ENCODE measurements at places on chromosomes 7 and 10.

DNA sequence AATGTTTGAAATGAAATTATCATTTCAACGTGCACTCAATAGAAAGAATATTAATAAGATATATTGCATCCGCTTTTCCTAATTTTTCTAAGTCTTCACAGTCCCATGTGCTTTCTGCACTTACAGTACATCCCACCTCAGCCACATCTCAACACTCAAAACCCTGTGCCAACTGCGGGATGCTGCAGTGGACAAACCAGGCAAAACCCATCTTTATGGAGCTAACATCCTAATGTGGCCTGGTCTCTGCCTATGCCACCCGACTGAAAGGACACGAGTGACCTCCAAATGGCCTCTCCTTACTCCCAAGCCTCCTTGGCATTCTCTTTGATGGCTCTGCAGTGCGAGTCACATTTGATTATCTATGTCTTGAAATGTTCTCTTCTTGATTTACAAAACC lies 57.4 kb upstream of the ADRB1 start:
- DNase-seq, result no peak

- DNase-seq, result no peak
Observed at GRCh38 chr7:155053002-155053401, 17.1 kb upstream of the HTR5A start.

GRCh38 chr7:154996101-154996500 lies 6.8 kb downstream of the PAXIP1 start:
- no peak for DNase-seq

GRCh38 chr7:132102942-132103341 lies 473.3 kb downstream of the PLXNA4 start:
- DNase-seq, result no peak

- no peak for DNase-seq
Observed at GRCh38 chr10:125193306-125193877, 33.0 kb upstream of the CTBP2 start.

DNA sequence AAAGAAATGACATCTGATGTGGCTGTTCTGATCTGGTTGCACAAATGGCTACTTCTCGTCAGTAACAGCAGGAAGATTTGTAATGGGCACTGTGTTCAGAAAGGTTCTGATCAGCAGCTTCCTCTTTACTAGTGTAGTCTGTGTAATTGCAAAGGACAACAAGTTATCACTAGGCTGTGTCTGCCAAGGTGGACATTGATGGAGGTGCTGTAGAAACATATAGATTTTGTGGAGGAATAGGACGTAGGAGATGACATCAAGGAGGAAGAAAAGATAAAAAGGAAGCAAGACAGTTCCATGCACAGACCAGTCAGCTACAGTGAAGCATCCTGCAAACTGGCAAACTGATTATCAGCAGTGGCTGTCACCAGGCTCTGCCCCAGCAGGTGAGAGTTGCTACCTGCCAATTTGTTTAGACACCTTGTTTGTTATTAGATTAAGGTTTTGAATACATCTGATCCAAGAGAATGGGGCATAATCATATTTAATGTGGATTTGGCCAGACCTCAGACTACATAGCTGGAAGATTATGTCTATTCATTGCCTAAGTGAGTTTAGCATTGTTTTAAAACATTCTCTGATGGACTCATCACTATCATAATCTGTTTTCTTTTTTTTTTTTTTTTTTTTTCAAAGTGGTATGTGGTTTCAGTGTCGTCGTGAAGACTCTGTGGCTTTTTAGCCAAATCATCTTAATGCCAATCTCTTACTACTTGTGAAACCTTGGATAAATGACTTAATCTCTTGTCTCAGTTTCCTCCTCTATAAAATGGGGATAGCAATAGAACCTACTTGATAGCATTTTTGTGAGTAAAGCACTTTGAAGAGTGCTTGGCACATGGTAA lies 417.9 kb upstream of the LRGUK start:
- DNase-seq, result no peak

DNA sequence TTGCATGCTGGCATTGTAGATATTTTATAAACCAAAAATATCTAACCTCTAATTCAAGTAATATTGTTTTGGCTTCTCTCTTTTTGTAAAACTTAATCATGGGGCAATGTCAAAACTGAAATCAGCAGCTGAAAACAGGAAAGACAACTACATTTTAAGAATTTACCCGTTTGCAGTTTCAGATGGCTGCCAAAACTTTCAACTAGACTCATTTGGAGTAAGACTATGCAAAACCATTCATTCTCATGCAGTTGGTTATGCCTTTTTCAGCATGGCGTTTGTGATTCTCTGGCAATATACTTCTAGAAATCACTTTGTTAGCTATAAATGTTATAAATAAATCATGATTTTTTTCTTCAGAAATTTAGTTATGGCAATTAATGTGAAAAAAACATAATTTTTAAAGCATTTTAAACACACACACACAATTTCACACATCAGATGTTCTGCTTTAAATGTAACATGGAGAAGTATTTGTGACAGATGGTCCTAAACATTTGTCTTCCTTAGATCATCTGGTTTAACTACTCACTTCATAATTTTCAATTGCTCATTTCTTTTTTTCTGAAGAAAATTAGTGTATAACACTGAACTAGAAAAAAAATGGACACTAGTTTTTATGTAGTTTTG lies 116.4 kb downstream of the ITGB8 start:
- DNase-seq, result no peak

DNA sequence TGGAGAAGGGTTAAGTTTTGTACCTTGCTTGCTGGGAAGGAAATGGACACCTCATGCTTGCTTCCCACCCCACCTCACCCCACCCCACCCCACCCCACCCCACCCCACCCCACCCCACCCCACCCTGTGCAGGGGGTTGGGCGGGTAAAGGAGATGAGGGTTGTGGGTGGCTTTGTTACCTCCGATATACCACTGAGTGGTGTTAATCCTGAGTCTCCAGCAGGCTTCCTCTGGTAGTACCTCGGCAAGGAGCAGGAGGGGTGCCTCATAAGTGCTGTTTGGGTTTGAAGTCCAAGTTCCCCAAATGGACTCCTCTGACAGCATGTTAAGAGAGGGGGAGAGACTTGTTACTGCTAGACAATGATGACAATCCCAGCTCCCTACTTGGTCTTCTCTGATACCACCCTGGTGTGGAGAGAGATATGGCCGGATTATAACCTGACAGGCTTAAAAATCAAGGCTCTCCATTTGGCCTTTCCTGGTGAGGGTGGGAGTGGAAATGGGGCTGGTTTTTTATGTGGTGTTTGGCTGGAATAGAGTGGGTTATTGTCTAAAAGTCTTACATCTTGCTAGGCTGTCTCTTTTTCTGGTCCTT lies 11.7 kb downstream of the SAMD8 start:
- DNase-seq, result no peak

- no peak for DNase-seq
Observed at GRCh38 chr10:6514844-6515780, 65.0 kb downstream of the PRKCQ start.

GRCh38 chr7:106054971-106055532 lies 57.1 kb downstream of the SYPL1 start:
- DNase-seq, result no peak

GRCh38 chr7:22192801-22193200 lies 164.2 kb downstream of the RAPGEF5 start:
- no peak for DNase-seq

DNA sequence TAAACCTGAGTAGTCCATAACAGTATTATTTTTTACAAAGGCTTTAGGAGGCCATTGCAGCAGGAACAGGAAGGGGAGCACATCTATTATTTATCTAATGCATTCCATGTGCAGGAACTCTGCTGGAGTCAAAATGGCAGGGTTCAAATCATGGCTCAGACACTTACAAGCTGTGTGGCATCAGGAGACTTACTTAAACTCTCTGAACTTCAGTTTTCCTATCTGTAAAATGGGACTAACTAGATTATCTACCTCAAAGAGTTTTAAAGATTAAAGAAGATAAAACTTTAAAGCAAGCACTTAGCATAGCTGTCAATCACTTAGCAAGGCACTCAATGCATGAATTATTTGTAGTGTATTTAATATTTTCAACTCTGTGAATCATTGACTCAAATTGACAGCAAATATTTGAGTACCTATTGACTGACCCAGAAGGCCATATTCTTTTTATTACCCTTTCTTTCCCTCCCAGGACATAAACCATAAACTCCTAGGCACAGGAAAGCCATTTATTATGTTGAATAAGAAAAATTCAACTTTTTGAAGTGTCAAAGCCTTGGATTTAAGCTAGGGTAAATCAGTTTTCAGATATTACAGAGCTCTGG lies 115.8 kb upstream of the FAM204A start:
- DNase-seq, result no peak

DNA sequence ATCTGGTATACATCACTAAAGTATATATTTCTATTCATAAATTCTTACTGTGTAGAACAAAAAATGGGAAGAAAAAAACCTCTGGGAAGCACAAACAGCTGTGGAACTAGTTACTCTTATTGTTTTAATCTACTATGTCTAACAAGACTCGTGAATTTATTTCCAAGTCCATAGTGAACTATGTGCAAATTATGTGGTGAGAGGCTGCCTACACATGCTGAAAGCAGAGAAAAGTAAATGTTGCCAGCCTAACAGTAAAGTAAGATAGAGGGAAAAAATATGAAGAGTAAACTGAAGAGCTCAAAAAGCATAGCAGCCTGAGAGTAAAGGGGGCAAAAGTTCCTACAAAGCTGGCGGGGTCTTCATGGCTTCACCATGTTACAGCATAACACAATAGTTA lies 3.0 kb downstream of the GDI2 start:
- DNase-seq, result no peak

DNA sequence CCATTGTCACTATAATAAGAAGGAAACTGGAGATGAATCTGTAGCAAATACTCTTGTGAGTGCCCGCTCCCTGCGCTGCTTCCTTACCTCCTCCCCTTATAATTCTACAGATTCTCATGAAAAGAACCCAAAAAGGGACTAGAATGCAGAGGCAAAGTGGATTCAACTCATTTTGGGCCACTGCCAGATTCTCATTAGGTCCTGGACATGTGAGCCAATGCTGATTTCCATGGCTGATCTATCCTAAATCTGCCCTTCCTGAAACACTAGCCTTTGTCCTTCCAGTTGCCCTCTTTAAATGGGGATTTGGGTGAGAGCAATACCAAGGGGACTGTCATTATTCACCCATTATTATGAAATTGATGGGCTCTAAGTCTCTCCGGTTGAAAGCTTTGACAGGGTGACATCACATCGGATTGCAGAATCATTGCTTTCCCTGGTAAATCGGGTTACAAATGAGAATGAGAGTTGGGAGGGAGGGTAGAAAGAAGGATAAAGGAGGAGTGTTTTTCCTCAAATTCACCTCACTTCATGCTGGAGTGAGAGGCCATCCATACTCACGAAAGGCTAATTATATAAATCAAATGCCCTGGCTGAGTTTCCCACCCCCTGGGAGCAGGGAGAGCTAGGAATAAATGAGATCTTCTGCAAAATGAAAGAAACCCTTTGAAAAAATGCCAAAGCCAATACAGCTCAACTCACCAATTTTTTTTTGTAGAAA lies 37.5 kb downstream of the PTN start:
- DNase-seq, result peak; percentile 47

DNA sequence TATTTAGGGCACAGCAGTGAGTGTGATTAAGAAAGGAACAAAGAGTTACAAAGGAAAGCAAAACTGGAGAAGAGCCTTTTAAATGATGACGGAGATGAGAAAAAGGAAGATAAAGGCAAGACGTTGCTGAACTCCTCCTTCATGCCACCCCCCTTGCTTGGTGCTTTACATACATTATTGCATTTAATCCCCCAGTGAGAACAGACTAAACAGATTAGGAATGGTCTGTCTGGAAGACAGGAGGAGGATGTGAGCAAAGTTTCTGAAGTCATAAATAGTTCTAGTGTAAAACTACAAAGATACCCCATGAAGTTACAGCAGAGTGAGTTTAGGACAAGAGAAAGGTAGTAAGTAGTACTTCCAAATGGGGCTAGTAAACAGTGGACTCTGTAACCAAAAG lies 113.5 kb downstream of the PLCE1 start:
- DNase-seq, result no peak

DNA sequence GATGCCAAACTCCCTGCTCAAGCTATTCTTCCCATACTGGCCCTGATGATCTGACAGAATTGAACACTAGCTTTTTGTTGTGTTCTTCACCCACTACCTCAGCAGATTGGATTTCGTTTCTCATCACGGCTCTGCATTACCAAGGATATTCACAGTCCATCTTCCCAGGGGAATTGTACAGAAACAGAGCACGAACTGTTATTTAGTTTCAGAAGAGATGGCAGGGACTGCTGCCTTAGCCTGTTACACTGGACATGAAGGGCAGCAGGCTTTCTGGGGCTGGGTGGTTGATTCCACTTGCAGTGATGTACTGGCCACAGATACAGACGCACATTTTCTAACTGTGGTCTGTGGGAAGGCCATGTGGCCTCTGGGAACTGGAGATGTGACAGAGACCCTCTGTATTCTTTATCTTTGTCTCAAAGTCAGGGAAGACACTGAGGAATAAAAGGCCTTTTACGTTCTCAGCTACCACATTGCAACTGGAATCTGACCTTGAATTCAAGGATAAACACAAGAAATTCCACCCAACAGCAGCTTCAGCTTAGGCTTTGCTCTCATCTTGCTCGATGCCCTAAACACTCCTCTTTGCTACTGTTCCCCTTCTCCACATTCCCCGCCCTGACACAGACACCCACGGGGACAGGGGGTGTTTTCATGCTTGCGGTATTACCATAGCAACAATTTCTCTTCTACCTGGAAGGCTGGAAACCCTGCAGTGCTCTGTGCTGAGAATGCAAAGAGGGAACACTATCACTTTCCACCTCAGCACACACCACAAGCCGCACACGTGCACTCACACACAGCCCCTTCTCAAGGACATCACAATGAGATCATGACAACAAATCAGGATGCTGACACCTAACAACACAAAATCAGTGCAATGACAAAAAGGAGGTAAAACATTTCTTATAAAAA lies 81.7 kb downstream of the RNF216 start:
- DNase-seq, result no peak

GRCh38 chr7:50327443-50327842 lies 22.9 kb downstream of the IKZF1 start:
- DNase-seq, result no peak

- DNase-seq, result no peak
Observed at GRCh38 chr10:114518401-114519305, 114.4 kb upstream of the AFAP1L2 start.

DNA sequence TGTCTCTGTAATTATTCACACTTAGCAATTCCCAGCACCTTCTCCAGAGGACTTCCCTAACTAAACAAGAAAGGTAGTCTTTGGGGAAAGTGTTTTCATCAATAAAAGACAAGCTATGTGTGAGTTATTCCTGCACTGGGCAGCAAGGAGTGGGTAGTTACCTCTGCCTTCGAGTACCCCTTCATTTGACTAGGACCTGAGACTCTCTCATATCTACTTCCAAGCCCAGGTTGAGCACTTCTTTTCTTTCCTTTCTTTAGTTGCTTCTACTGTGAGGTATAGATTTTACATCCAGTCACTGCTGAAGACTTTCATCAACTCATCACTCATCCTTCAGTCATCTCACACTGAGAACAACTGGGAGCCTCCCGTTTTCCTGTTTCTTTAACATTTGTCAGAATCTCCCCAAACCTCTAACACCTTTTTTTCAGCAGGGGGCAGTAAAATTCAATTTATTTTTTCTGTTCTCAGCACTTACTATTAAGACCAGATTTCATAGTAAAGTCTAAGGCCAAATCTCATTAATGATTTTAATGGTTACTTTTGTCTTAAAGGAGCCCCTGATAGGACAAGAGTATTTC lies 80.1 kb upstream of the PRSS1 start:
- no peak for DNase-seq

- DNase-seq, result no peak
Observed at GRCh38 chr10:115696747-115697146, 576.3 kb downstream of the GFRA1 start.

- DNase-seq, result no peak
Observed at GRCh38 chr7:94660006-94660405, 4.1 kb upstream of the SGCE start.

All from brain pericyte (primary cell).